ENCODE measurements at places on chromosomes 2 and 18.

GRCh38 chr2:178397002-178397605, 53.9 kb downstream of the PRKRA start:
- DNase-seq = peak; percentile 30

GRCh38 chr2:219570194-219570923, 980 bp downstream of the OBSL1 start:
- DNase-seq = no peak

DNA sequence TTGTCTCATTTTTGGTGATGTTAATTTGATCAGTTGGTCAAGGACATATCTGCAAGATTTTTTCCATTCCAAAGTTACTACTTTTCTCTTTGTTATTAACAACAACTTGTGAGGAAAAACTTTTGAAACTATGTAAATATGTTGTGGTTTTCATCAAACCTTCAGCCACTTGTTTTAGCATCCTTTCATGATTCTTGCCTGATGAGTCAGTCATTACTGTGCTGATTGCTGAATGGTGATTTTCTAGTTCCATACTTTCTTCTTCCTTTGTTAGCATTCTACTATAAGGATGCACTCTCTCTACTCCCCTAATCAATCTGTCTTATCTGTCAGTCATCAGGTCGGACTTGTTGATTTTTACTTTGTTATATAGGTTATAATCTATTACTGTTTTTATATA, 10.9 kb downstream of the TMEM87B start:
- no peak for DNase-seq

DNA sequence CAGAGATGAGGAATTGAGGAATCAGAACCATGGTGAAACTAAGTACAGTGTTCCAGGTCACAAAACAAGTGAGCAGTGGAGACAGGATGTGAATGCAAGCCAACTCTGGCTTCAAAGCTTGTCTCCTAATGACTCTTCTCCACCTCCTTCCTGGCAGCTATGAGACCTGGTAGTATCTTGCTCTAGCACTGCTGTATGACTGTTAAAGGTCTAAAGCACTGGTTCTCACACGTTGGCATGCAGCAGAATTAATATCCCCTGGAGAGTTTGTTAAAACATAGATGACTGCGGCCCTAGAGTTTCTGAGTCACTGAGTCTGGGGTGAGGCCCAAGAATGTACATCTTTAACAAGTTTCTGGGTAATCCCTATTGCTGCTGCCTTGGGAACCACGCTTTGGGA, 63.3 kb downstream of the SUCLG1 start:
- DNase-seq = no peak

DNA sequence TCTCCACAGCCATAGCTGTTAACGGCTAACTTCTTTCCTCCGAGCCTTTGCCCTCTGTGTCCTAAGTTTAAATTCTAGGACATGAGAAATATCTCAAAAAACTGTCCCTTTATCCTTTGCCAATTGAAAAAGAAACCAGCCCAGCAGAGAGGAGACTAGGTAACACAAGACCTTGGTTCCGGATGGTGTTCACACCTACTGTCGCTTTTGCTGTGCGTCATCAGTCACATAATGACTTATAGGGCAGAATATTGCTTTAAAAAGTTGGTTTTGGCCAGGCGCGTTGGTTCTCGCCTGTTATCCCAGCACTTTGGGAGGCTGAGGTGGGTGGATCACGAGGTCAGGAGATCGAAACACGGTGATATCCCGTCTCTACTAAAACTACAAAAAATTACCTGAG, 66.2 kb downstream of the SP3 start:
- DNase-seq = no peak
